ENCODE measurements at places on chromosomes 16 and 17. TPM values are rescaled to one million over a fixed set of nuclear protein-coding genes. Genes with fewer than 3 reads are reported as not detected.
A peak's percentile ranks its signal among the peaks of the same experiment; 100 is the strongest.

DNA sequence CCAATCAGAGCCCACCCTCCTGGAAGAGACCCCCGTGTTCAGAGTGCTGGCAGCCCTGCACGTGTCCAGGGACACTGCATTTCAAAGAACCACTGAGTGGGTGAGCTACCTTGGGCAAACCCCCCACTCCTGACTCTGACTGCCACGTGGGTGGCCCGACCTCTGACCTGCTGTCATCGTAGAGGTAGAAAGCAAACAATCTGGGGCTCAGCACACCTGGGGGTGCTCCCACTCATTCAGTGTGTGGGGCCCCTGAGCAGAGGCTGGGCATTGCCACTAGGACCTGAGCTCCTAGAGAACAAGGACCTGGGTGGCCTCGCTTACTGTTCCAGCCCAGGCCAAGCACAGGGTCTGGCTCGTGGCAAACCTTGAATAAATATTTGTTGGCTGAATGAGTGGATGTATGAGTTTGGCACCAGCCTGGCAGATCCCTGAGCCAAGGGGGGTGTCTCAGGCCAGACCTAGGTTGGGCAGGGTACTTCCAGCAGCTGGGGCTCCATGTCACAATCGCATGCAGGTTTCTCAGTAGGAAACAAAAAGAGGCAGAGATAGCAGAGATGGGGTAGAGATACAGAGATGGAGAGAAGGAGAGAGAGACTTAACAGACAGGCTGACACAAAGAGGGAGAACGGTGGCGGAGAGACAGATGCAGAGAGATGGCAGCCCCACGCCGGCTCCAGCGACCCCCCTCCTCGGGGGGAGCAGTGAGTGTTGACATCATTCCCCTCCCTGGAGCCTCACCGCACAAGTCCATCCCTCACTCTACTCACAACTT, 5.4 kb upstream of the DRC7 start:
- no peak for DNase-seq

DNA sequence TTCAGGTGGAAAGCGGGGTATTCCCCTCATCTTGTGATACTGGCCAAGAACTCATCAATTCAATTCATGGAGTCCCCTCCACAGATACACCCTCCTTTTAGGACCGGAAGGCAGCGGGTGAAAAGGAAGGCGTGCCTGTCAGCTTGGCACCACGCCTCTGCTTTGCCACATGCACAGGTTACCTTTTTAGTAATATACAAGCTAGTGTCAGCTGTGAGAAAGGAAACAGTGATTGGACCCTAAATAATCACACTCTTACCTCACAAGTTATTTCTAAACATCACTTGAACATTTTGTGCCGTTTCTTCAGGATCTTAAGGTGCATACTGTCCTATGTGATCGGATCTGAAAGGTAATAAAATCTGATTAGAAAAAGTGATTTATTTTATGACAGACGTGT, 15.7 kb downstream of the ZDHHC7 start:
- DNase-seq, result no peak

- DNase-seq, result no peak
Observed at GRCh38 chr16:73124097-73124652, 76.2 kb upstream of the ZFHX3 start.

DNA sequence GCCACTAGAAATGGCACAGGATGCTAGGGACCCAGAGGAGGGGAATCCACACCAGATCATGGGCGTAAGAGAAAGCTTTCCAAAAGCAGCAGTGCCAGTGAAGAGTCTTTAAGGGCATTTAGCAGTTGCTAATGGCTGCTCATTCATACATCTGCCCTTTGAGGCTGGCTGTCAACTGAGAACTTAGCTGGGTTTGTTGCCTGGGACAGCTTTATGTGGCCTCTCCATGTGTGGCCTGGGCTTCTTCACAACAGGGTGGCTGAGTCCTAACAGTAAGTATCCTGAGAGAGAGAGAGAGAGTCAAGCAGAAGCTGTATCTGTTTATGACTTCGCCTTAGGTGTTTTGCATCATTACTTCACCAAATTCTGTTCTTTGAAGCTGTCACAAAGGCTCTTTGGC, 286.1 kb upstream of the KCNJ16 start:
- no peak for DNase-seq

DNA sequence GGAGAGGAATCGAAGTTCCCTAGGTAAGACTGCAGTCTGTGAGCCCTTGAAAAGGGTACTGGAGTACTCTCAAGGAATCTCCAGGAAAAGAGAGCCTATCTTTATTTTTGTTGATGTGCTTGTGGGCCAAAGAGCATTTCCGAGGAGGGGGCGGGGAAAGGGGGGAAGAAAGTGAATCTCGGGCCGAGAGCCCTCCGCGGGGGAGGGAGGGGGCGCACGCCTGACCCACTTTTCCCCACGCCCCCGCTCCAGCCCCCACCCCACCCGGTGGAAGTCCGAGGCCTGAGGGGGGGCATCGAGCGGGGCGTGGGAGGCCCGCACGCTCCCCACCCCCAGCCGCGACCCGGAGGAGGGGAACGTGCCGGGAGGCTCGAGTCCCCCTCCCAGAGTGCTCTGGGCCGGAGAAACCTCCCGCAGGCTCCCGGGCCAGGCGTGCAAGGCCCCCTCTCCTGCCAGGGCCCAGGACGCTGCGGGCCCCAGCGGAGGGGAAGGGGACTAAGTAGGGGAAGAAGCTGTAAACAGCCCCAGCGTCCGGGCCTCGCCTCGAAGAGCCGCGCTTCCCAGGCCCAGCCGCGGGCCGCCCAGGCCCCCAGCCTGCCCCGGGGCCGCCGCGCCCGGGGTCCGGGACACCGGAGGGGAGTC, 444 bp downstream of the HELZ start:
- DNase-seq, result peak; percentile 48

- no peak for DNase-seq
Observed at GRCh38 chr16:67215706-67216105, 11.2 kb upstream of the TMEM208 start.

DNA sequence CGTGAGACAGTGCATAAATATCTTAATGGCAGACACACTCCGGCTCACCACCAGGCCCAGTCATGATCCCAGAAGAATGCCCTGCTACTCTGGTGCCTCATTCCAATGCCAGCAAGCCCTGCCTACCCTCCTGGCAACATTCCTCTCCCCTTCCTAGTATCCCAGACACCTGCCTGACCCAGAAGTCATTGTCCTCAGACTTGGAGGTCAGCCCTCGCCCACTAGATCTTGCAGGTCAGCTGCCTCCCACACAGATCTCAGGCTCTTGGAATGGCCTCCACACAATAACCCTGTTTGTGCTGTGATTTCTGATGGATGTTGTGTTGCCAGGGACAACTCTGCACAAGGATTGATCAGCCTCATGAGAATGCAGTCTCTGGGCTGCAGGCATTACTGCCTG, 1.8 kb upstream of the TEX2 start:
- no peak for DNase-seq

- no peak for DNase-seq
Observed at GRCh38 chr17:34452769-34453168, 89.7 kb upstream of the CCL1 start.

Gene CDH5
- total RNA-seq, result 42.9 TPM

Gene PLEKHH3
- 27.5 TPM for total RNA-seq

Gene NPIPA1
- total RNA-seq, result 38.1 TPM

Gene OMG
- total RNA-seq, result not detected

Gene MYH8
- not detected for total RNA-seq

Gene ENPP7
- total RNA-seq, result not detected

Gene ITGA2B
- total RNA-seq, result 0.62 TPM

Gene ZFP3
- 9.3 TPM for total RNA-seq

Gene HSF5
- not detected for total RNA-seq

Measured in Right ventricle myocardium superior (tissue), 1 donor.